ENCODE measurements at places on chromosomes 2 and 18.

DNA sequence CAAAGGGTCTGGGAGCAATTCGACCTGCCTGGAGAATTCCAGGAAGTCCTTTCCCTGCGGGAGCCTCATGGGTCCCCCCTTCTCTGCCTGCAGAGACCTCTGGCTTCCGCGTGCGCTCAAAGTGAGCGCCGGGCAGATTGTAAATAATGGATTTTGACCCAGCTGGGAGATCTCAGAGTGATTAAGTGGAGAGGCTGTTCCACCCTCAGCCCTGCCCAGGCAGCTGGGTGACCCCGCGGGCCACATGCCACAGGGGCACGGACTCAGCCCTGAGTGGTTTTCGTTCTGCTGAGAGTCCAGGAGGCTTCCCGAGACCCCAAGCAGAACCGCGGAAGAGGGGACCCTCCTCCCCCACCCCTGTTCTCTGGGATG is 1.2 kb downstream of the KCNG2 start:
- DNase-seq: no peak

DNA sequence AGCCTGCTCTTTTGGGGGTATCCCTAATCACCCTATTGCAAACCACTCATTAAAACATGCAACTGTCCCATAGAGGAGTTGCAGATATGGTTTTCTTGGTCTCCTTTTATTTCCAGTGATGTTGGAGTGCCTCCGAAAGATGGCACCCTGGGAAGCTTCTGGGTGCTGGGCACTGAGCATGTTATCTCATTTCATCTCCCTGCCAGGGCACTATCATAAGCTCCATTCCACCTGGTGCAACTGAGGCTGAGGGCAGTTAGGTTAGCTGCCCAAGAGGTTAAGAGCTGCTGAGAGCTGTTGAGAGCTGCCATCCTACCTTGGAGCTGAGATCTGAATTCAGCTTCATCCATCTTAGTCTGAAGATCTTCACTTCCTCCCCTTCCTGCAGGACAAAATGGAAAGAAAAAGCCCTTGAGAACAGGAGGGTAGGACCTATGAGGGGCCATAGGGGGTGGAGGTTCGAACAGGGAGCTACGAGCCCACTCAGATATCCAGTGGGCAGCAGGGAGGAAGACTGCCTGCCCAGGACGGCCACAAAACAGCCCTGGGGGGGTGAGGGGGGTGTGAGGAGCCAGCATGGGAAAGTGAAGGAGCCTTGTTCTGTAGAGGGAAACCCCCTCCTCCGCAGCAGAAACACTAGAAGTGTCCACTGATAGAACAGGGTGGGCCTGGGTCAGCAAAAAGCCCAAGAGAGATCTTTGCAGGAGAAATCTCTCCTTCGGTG is 202.5 kb downstream of the ZFP36L2 start:
- DNase-seq: no peak

GRCh38 chr2:113755835-113756354 is 547 bp downstream of the SLC35F5 start:
- DNase-seq: no peak

GRCh38 chr2:191114403-191114886 is 36.3 kb downstream of the STAT4 start:
- DNase-seq: no peak

DNA sequence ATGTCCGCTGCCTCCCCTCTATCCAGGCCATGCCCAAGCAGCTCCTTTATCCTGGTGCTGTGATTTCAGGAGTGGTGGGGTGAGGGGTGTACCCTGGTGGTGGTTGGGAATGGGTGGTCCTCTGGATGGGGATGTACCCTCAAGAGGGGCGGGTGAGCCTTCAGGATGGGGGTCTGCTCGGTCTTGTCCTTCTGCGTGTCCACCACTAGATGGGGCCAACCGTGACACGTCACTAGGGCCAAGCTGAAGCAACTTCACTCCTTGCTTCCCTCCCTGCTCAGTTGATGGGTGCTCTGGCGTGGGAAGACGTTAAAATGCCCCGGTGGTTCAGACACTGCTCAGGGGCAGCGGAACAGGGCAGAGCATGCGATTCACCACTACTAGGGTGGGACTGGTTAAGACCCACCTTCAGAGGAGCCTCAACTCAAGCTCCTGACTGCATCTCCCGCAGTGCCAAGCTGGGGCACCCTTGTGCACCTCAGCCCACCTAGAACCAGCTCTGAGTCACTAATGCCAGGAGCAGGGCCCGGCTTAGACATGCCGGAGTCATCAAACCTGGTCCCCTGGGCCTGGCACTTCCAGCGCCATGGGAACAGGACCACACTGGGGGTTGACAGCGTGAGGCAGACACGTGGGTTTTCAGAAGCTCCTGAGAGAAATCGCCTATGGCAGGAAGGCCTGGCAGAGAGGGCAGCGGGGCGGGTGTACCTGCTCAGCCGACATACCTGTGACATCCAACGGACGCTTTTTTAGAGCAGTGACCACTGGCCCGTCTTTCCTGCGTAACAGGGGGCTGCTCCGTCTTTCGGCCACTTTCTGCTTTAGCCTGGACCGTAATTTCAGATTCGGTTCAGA is 256.7 kb downstream of the HDAC4 start:
- DNase-seq: peak; percentile 54

DNA sequence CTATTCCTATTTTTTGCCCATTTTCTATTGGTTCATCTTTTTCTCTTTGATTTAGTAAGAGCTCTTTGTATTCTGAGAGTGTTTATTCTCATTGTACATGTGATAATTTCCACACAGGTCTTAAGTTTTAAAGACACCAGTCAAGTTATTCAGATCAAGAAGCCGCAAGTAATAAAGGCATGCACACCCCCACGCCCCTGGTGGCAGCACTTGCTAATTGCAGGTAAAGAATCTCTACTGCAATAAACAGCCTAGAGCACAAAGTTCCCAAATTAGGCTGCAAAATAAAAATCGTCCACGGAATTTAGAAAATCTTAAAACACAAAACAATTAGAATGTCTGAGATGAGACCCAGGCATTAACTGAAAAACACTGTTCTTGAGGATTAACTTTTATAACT is 45.2 kb downstream of the ST3GAL5 start:
- DNase-seq: no peak

DNA sequence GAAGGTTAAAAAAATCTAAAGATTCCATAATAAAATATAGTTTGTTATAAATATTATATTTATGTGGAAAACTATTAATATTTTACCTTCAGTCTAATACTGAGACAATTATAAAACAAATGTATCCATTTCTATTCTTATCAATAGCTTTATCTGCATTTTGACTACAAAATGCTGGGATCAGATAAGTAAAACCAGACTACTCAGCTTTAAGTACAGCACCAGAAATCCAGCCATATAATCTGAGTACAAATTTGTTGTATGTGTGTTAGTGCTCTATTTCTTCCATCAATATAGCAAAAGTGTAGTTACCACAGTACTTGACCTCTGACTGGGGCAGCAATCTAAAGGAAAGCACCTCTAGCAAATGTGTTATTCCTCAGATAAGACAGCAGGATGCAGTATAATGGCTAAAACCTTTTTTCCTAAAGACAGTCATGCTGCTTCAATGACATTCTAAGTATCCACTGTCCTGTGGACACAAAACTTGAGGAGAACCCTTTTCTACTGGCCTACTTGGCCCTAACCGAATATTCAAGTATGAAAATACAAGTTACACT is 68.1 kb downstream of the OLA1 start:
- DNase-seq: no peak

DNA sequence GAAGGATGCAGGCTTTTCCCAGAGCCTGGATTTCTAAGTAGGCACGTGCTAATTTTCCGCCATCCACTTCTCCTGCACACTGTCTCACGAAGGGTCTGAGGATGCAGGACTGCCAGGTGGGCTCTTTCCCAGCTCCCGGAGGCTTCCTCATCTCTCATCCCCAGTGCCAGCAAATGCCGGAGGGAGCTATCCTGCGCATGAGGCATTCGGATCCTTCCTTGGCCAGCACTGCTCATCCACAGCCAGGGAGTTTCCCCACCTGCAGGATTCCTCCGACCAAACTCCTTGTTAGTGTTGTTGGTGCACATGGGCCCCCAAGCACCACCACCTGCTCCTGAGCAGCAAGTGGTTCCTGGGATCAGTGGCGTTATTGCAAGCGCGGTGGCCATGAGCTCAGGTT is 5.0 kb downstream of the CNDP1 start:
- DNase-seq: no peak

DNA sequence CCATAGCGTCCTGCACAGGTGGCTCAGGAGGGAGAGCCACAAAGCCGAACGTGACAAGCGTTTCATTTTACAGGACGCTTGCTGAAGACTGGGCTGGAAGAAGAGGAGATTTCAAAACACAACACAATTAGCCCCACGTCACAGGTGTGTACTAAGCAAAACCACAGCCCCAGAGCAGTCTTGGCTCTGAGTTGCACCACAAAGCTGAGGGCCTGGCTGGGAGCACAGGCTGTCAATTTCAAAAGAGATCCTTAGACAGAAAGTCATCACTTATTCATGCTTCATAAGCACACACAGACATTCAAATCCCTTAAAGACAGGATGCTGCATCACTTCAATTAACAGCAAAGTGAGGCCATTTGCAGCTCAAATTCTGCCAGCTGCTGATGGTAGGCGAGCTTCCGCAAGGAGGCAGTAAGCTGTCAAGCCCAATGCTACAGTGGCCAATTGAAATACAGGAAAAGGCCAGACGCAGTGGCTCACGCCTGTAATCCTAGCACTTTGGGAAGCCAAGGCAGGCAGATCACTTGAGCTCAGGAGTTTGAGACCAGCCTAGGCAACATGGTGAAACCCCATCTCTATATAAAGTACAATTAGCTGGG is 79.6 kb downstream of the SKA1 start:
- DNase-seq: no peak

GRCh38 chr2:16553226-16553625 is 112.4 kb downstream of the CYRIA start:
- DNase-seq: no peak

- DNase-seq: no peak
Measured at GRCh38 chr18:23105030-23105429, 30.3 kb upstream of the CABLES1 start.

GRCh38 chr2:129907256-129907998 is 72.0 kb upstream of the RAB6C start:
- no peak for DNase-seq

DNA sequence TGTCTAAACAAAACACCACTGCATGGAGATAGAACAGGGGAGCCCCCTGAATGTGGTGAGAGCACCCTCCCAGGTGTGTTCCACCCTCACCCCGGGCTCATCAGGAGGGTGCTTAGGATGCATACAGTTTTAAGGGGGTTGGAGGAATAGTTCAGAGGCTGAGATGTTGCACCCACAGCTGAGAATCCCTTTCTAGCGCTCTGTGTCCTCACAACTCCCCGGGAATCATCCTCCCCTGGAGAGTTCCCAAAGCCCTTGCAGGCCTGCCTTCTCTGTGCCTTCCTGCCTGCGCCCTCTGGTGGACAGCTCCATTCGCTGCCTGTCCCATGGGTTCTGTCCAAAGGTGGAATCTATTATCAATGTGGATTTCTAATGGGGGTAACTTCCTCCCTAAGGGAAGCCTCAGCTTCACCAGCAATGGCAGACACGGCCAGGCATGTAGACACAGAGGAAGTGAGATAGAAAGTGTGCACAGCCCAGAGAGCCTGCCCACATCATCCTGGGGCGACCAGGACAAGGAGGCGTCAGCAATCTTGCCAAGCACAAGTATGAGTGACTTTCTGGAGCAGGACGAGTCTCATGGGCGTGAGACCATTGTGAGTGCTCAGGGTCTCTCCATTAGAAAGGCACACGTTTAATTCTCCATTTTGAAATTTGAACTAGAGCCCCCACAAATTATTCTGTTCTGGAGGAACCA is 1.2 kb upstream of the UGT1A5 start:
- peak; percentile 77 for DNase-seq

GRCh38 chr2:226431288-226431948 is 368.2 kb downstream of the IRS1 start:
- DNase-seq: no peak

- DNase-seq: no peak
Measured at GRCh38 chr2:228681426-228681825, 499.9 kb upstream of the SPHKAP start.

GRCh38 chr2:149077861-149078260 is 39.4 kb downstream of the LYPD6B start:
- DNase-seq: no peak

GRCh38 chr18:78770139-78770822 is 209.3 kb upstream of the SALL3 start:
- DNase-seq: no peak

DNA sequence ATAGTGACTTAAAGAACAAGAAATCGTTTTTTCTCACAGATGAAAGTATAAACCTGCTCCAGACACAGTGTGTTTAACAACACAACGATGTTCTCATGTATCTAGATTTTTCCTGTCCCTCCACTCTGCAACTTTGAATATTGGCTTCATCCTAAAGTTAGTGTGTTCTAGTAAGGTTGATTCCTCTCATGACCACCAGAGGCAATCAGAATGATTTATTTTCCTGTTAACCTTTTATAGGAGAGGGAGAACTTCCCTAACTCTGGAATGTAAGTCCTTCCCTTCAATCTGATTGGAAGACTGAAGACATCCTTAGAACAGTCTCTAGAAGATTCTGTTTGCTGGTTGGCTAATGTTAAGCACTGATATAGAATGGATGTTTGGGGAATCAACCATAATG is 41.0 kb upstream of the TAF4B start:
- DNase-seq: no peak

DNA sequence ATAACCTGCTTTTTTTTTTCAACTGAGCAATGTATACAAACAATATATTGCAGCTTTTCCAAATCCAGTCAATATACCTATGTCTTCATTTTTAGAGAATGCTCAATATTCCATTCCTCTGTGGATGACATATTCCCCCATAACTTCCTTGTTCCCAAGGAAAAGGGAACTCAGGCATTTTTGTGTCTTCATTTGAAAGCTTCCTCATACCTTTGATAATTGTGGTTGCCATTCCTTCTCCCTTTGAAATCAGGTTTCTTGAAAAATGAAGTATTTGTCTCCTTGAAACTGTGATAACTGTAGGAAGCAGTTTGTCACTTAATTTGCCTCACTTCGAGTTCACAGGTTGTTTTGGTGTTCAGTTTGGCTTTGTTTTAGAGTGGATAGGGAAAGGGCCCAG is 13.5 kb downstream of the ELAC1 start:
- DNase-seq: no peak

DNA sequence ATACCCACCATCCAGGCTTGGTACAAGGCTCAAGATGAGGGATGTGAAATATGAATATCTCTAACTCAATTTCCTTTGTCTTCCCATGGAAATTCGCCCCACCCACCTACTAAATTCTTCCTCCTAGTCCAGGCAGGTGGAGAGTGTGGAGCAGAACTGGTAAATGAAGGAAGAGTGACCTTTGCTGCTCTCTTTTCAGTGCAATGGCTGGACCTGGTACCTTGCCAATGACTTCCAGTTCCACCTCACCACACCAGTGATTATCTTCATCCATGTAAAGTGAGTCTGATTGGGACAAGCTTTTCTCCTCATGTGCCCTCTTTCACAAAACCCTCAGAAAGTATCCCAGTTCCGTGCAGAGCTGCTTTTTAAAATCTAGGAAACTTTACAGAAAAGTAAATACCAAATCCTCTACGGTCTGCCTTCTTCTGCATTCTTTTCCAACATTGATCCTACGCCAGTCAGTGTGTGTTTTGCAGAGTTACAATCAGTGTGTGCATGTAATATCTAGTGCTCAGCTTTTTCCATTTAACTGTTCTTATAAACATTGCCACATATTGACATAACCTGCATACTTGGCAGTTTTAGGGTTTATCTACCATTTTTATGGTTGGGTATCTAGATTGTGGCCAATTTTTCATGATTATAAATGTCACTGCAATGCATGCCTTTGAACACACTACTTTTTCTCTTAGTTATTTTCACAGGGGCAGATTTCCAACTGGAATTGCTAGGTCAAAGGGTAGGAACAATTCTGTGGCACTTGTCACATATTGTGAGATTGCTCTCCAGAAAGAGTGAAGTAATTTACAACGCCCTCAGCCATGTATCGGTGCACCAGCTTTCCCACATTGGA is 86.5 kb upstream of the SEC11C start:
- DNase-seq: no peak
